ENCODE measurements at places on chromosomes 1 and 21.

DNA sequence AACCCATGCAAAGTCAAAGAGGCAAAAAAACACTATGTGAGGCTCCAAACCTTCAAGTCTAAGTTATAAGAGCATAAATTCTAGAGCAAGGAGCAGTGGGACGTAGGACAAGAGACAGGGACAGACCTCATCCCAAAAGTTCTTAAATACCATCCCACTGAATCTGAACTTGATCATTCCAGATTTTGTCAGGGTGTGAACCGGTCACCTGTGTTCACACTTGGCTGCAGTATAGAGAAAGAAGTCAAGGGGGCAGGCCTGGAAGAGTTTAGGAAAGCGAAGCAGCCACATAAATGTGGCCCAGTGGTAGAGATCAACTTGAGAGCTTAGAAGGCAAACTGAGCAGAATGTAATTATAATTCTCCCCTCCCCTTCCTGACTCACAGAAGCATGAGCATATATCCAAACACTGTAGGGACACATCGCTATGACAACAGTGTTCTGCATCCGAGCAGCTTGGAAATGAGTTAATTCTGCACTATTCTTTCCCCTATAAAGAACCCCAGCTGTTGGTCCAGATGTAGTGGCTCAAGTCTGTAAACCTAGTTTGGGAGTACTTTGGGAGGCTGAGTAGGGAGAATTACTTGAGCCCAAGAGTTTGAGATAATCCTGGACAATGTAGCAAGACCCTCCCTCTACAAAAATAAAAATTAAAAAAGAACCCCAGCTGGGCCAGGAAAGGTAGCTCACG lies 2.7 kb downstream of the AKR7A2 start:
- DNase-seq: peak; percentile 49

DNA sequence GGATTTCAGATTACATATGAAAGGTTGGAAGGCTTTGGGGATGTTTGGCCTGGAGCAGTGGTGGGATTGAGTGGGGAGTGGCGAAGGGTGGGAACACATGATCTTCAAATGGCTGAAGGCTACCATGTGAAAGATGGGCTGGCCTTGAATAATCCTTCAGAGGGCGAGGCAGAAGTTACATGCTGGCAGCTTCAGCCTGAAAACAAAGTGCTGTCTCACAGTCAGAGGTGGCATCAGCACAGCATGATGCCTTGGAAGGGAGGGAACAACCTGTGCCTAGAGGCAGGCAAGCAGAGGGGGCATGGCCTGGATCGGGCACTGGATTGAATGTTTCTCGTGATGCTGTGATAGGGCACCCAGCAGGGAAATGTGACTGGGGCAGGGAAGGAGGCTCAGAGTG lies 130.8 kb downstream of the BEND5 start:
- DNase-seq: no peak

GRCh38 chr1:30378991-30379581 lies 344.3 kb downstream of the MATN1 start:
- DNase-seq: peak; percentile 82

- no peak for DNase-seq
Measured at GRCh38 chr1:176604461-176604860, 141.5 kb downstream of the PAPPA2 start.

GRCh38 chr1:11708554-11709350 lies 17.2 kb downstream of the DRAXIN start:
- DNase-seq: no peak

DNA sequence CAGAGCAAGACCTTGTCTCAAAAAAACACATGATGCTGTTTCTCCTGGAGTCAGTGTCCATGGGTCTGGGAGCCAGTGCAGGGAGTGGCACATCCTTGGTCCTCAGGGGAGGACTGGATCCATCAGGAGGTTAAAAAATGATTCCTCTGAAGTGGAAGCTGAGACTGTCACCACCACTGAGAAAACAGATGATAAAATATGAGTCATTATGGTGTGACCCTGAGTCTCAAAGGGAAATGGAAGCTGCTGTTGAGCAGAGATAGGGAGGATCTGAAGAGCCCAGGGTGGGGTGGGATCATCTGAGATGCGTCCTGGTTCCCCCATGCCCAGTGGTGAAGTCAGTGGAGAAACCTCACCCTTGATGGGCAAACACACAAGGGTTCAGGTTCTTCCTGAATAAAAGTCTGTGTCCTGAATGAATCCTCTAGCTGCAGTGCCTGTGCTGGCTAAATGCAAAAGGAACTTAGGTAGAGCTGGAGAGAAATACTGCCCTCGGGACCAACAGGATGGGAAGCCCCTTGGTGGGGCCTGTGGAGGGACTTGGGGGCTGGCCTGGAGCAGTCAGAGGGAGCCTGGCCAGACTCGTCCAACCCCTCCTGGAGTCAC lies 61.6 kb upstream of the TENT5B start:
- no peak for DNase-seq

GRCh38 chr21:31252611-31253010 lies 91.5 kb downstream of the TIAM1 start:
- DNase-seq: no peak

DNA sequence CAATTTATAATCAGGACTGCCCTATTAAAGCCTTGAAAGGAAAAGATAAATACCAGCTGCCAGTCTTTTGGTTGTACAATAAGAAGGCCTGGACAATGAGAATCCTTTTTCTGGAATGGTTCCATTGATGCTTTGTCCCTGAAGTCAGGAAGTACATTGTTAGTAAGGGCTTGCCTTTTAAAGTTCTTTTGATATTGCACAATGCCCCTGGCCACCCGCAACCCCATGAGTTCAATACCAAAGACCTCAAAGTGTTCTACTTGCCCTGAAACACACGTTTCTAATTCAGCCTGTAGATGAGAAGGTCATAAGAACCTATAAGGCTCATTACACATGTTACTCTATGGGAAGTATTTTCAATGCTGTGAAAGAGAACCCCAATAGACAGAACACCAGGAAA lies 112.1 kb downstream of the OLFM3 start:
- no peak for DNase-seq

- no peak for DNase-seq
Measured at GRCh38 chr1:23913212-23913880, at the start of gene CNR2. Gene CNR2 (minus strand): TSS chr1:23913362. CDS start chr1:23875617, 37,745 bp downstream.

DNA sequence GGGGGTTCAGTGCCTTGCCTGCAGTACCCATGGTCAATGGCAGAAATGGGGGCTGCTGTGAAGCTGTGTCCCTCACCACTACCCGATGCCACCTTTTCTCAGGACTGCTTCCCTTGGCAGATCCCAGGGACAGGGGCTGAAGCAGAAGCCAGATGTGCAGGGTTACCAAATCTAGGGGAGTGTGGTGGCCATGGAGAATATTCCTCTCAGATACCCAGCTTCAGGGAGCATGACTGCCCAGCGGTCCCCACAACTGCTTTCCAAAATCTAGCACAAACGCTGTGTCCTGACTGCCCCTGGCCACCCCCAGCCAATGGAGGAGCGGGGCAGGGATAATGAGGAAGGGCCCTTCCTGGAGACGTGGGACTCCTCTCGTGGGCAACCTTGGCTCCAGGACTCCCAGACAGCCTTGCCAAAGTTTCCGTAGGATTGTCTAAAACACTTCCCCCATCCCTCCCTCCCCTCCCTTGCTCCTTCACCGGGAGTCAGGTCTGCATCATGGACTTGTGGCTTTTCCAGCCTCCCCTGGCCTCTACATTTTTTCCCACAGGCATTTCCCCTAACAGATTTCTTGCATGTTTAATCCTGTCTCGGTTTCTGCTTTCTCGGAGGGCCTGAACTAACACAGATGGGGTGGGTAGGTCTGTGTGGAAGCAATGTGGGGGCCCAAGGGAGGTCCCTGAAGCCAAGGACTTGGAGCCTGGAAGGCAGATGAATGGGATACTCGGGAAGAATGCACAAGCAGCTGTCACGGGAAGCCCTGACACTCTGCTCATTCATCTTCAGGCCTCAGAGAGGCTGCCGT lies 80.5 kb downstream of the OMA1 start:
- DNase-seq: no peak

- no peak for DNase-seq
Measured at GRCh38 chr1:117030271-117030877, 28.8 kb downstream of the CD101 start.

GRCh38 chr1:98794196-98794886 lies 132.8 kb downstream of the SNX7 start:
- DNase-seq: peak; percentile 43

DNA sequence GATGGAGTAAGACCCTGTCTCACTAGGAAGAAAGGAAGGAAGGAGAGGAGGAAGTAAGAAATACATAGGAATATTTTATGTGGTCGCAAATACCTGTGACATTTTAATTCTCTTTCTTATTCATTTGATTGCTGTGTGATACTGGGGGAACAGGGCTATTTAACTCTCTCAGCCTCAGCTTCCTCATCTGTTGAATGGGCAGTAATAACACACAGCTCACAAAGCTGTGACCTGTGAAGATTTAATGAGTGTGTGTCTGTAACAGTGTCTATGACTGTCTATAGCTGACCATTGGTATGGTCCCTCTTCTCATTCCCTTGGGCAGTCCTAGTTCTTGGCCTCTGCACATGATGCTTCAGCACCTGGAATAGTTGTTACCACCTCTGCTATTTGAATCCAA lies 13.6 kb upstream of the GPR161 start:
- DNase-seq: no peak

- DNase-seq: no peak
Measured at GRCh38 chr1:88519156-88519555, 164.9 kb upstream of the PKN2 start.

DNA sequence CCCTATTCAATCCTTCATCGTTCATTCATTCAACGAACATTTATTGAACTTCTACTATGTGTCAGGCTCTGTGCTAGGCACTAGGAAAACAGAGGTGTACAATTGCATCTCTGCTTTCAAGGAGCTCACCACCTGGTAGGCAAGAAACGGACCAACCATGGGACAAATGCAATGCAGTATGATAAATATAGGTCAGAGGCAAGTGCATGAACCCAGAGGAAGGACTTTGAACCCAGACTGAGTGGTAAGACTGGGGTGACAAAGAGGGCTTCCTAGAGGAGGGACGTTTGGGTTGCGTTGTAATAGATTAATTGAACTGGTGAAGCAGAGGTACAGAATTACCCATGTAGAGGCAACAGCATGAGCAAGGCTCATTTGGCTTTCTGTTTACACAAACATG lies 16.4 kb downstream of the CD2 start:
- DNase-seq: no peak

- DNase-seq: no peak
Measured at GRCh38 chr1:201305815-201306214, 22.5 kb downstream of the PKP1 start.

GRCh38 chr1:96865731-96866685 lies 144.4 kb downstream of the PTBP2 start:
- peak; percentile 90 for DNase-seq

GRCh38 chr1:94056996-94057395 lies 64.0 kb downstream of the ABCA4 start:
- DNase-seq: no peak

- DNase-seq: no peak
Measured at GRCh38 chr1:151621351-151621750, 9.5 kb downstream of the SNX27 start.

DNA sequence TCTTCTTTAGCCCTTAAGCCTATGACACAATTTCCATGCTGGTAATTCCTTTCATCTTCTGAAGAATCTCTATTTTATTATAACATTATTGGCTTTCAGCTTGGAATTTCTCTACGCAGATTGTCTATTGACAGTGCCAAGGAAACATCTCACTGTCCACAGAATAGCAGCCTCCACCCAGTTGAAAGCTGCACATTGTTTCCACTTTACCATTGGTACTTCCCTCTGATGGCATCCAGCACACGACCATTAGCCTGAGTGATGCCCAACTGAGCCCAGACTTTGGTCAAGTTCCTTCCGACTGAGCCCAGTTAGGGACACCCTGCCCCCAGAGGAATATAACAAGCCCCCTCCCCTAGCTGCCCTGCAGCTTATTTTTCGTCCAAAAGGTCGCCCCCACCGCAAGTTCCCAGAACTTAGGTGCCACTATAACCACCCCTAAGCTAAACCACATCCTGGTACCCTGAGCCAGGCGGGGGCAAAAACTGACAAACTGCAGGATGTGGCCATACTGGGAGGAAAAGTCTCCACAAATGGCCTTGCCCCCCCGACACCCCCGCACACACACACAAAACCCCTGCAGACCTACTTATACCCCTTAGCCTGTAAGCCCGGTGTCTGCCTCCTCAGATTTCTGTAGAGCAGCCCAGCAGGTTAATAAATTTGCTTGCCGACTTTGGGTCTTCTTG lies 13.2 kb downstream of the GBP5 start:
- no peak for DNase-seq

Measured in HFF-Myc (cell line).